NCI-H2029 (cell line): ENCODE measurements at places on chromosomes 3 and 15.
A peak's percentile ranks its signal among the peaks of the same experiment; 100 is the strongest.

DNA sequence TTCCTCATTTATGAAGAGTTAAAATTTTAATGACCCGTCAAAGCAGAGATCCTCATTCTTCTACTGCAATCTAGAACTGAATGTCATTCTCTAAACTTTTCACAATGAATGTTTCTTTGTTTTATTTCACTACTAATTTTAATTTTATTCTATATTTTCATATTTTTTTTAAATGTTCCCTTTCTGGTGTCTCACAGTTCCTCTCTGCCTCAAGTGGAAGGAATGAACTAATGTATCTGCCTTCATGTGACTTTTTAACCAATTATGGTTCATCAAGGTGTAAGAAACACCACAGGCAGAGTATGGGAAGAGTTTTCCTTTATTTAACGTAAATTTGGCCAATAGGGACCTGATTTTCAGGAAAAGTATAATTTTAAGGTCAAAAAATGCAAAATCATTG is 441.7 kb downstream of the EPHA6 start:
- no peak for DNase-seq

DNA sequence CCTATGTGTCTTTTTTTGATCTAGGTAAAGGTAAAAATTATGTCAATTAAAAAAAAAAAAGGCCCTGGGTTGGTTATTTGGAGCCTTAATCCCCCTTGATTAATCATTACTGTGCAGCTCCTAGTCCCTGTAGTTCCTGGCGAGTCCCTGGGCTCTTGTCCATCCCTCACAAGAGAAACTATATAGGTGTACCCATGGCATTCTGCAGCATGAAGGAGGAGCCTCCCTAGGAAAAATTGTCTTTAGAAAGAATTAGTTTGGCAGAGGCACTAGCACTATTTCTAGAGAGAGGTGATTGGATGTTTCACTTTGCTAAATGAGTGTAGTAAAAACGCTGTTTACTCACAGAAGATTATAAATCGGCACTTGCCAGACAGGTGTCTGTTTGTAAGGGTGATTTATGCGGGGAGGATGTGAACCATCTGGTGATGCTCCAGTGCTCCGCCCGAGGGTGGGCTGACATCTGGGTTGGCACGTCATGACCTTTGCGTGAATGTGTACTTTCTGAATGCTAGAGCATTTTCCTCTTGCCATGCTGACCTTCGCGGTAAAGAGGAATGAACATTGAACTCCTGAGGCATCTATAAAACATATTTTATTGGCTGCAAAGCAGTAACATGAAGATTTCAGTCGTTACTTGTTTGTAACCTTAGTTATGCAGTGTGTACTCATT is 12.6 kb downstream of the PLCL2 start:
- DNase-seq, result peak; percentile 45

- peak; percentile 45 for DNase-seq
Observed at GRCh38 chr3:40623567-40623966, 98.8 kb downstream of the ZNF621 start.

DNA sequence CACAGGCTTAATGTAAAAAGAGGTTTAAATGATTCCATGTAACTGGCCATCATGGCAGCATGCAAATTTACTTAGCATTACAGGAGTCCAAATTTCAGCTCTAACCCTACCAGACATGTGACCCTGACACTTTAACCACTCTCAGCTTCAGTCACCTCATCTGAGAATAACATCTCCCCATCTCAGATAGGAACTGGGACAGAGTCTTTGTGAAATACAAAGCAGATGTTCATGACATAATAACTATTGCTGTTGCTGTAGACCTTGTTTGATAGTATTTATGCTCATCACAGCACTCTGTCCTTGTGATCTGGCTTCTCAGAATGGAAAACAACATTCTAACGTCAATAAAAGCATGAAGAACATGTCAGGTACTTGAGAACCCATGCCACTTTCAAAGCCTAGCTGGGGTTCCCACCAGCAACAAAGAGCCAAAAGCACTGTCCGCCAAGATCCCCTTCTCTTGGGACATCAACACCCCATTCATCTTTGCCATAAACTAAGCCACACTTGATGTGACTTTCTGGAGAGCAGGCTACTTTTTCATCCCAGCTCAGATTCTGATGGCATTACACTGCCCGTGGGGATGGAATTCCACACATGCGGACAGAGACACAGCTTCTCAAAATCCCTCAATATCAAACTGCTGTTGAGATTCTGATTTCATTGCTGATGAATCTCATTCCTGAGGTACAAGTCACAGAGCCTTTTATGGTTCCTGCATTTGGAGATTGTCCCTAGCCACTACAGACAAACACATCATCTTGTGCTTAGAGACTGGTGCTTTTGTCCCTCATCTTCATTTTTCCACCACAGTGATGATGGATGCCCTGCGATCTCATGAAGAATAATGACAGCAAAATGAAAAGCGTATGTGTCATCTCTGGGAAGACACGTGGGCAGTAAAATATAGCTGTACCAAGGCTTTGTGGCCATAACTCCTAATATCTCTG is 202.7 kb downstream of the TNIK start:
- DNase-seq, result no peak

DNA sequence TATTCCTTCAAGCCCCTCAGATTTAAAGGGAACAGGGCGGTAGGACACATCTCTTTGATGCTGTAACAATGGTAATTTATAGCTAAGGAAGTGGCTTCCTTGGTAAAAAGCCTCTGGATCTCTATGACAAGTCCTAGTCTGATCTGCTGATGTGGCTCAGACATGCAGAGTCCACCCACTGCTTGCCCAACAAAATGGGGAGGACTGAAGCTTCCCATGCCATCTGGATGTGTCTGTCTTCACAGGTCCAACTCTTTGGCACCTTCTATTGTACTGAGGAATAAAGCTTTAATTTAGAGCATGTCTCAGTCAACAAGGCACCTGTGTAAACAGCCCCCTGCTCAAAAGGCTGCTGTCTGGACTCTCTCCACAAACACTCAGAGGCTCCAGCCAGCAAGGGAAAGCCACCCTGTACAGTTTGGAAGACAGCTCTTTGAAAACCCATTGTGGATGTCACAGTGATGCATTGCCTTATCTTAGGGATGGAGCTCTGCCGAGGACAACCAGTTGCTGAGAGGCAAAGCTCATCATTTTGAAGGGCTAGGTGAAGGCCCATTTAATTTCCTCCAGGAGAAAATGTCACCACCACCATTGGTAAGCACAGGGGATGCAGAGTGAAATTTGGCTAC is 348.6 kb upstream of the GRM7 start:
- peak; percentile 69 for DNase-seq

DNA sequence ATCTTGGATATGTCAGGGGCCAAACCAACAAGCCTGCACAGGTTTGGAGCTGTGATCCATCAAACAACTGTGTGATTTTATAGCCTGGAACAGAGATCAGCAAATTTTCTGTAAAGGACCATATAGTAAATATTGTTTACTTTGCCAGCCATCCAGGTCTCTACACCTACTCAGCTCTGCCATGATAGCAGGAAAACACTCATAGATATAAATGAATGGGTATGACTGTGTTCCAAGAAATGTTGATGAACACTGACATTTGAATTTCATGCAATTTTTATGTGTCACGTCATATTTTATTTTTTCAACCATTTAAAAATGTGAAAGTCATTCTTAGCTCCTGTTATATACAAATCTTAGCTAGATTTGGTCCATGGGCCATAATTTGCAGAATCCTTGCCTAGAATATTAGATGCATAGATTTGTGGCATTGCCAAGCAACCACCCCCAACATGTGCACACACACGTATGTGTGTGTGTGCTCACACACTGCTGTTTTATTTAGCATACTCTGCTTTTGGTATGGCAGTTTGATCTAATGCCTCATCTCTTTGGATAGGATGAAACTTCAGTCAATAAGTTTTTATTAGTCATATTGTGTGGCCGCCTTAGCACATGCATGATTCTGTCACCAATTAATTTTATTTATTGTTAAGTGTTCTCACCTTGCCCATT is 6.4 kb downstream of the ATXN7 start:
- DNase-seq, result no peak

DNA sequence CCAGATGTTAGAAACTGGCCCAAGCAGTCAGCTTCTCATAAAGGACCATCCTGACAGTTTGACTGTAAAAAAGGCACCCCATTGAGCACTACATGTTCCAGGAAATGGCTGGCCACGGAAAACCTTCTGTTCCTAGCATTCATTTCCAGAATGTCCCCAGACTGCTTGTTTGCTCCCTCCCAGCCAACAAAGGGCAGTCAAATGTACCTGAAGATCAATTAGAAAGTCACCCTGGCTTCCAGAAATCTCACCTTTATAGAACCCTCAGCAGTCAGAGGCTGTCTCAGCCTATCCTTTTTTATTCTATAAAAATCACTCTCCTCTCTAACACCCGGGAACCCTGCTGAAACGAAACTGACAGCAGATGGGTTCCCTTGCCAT is 784 bp upstream of the SAMMSON start:
- DNase-seq, result no peak

DNA sequence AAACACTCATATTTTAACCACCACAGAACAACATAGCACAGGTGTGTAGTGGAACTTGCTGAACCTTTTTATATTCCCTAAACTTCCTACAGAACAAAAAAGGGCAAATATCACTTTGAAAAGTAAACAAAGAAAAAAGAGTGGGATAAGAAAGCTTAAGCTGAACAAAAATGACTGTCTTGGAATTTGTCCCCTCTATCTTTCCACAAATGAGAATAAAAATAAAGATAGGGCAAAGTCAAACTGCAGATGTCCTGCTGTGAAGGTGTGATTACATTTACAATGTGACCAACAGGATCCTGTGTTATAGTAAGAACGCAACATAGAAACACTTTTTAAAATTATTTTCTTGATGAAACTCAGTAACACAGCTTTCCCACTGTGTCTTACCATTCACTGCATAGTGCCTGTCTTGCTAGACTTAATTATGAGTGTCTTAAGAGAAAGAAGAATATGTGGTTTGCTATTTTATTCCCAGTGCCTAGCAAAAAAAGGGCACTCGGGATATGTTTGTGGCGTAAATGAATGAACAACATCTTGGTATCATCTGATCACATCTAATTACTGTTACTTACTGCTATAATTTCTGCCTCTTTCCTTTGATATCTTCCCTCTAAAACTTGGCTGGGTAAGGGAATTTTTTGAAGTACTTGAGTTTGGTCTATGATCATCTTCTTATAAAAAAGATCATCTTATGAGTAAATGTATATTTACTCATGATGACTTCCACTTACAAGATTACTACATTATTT is 67.5 kb downstream of the DENND4A start:
- DNase-seq, result no peak

- no peak for DNase-seq
Observed at GRCh38 chr3:71087143-71088018, 496.1 kb downstream of the FOXP1 start.

GRCh38 chr3:37763309-37763708 is 98.4 kb upstream of the CTDSPL start:
- no peak for DNase-seq

DNA sequence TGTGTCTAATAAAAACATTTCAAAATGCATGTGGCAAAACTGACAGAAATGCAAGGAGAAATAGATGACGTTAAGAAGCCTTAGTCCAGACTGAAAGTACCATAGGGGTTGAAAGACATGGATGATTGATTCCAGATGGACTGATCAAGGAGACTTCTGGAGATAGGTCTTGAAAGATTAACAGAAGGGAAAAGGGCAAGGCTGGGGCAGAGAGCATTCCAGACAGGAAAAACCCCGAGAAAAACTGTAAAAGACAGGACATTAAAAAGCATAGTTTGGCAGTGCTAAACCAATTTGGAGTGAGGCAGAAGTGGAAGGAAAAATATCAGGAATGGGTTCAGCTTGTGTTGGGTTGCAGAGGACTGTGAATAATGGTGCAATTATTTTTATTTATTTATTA is 375.2 kb upstream of the SGO1 start:
- DNase-seq, result no peak

DNA sequence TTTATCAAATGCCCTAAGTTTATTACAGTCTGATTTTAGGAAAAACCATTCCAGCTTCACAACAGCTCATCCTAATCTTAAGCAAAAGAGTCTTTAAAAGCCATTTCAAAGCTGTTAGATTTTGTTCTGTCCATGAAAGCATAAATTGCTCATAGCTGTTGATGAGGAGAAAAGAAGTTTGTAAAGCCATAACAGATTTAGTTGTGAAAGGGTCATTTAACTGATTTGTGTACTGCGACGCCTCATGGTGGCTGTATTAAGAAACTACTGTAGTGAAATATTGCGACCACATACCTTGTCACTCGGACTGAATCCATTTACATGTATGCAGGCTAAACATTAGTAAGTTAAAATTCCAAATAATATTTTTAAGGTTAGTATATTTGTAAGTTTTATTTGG is 20.9 kb downstream of the BBX start:
- no peak for DNase-seq

DNA sequence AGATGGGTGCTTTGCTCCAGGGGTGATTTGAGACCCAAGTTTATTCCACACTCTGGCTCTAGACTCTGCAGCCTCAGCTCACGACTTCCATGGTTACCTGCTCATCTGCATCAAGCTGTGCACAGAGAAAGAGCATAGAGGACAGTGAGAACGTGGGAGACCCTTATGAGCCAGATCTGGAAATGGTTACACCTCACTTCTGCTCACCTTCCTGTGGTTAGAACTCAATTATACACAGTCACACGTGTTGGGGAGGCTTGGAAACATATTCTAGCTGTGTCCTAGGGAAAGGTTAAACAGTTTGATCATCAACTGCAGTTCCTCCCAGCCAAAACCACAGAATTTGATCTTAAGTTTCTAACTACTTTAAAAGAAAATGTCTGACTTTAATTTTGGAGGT is 1.8 kb downstream of the FETUB start:
- no peak for DNase-seq

DNA sequence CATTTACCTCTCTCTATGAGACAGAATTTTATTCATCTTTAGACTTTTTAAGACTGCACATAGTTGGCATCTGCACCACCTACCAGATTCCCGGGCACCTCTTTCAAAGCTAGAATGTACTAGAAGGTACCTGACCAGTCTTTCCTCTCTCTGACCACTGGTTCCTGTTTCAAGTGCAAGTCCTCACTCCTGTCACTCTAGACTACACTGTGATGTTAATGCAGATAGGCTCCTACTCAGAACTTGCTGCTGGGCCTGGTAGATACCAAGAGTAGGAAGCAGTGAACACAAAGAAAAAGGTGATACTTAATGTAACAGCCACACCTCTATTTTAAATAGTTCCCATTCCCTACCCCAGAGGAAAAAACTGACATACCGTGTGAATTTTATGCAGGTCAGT is 8.1 kb upstream of the TCAIM start:
- no peak for DNase-seq

GRCh38 chr15:84749111-84749991 is 959 bp downstream of the ZNF592 start:
- DNase-seq, result no peak
